ENCODE measurements at places on chromosomes 7 and 10.

GRCh38 chr7:33646891-33647391 lies 258.4 kb upstream of the BMPER start:
- DNase-seq, result no peak

DNA sequence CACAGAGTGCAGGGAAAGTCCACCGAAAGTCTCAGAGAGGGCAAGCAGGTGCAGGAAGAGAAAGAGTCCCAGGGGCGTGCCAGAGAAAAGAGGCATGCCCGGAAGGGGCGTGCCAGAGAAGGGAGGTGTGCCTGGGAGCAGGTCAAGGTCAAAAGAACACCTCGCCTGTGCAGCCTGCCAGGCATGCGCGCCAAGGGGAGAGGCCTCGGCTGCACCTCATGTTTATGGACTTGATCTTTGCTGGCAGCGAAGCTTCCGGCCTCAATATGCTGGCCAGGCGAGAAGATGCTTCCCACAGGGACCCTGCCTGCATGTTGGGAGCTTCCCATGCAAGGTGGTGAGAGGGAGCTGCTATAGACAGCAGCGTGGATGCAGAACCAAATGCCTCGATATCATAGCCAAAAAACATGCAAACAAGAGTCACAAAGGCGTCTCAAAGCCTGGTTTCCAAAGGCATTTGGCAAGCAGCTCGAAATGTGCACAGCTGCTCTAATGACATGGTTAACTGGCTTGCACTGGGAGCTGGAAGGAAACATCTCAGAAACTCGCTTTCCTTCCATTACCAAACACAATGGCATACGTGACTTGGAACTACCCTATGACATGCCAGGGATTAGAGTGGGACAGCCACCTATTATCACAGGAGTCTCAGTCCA lies 192.5 kb upstream of the PPP2R2D start:
- no peak for DNase-seq

- DNase-seq, result no peak
Observed at GRCh38 chr10:77164616-77165311, 472.8 kb downstream of the KCNMA1 start.

- no peak for DNase-seq
Observed at GRCh38 chr10:13590886-13591285, 4.1 kb downstream of the PRPF18 start.

DNA sequence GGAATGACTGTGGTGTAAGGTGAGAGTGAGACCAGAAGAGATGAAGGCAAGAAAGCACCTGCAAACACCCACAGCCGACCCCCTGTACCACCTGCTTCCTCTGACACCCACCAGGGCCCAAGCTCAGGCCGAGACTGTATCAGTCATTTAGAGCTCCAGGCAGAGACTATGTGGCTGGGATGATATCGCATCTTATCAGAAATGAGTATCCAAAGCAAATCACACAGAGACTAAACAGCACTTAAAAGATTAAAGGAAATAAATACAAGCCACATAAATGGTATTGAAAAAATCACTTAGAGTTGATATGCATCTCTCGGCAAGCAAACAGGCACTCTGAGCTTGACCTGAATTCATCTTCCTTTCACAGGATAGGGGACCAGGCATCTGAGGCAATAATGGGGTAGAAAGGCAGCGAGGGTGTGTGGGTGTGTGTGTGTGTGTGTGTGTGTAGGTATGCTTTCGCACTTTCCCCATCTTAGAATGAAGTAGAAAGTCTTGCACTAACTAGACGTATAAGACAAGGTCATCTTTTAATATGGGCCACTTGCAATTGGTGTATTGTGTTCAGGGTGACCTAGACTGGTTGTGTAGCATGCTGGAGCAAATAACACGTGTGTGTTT lies 665.9 kb downstream of the KCNMA1 start:
- no peak for DNase-seq

DNA sequence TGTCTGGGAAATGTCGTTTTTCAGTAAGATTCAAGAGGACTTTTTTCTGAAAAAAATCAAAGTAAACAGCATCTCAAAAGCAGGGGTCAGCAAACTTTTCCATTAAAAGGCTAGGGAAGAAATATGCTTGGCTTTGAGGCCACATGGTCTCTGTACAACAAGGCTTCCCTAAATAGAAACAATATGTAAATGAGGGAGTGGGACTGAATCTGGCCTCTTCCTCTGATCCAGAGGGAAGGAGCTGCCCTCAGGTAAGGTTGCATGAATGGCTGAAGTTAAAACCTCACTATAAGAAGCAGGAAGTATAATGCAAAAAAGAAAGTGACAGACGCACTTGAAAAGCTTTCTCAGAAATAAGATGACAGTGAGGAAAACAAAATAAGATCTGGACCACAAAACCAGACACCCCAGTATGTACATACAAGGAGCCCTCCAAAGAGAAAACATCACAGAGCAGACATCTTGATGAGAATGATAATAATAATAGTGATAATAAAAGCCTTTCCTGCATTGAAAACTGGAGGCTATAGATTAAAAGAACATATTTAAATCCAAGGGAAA lies 115.2 kb downstream of the PLXNA4 start:
- DNase-seq, result no peak

GRCh38 chr10:14618674-14619073 lies 156.0 kb downstream of the FAM107B start:
- DNase-seq, result no peak

- DNase-seq, result no peak
Observed at GRCh38 chr7:138848056-138848980, 50.3 kb upstream of the ATP6V0A4 start.

- no peak for DNase-seq
Observed at GRCh38 chr10:56142092-56142728, 218.8 kb downstream of the ZWINT start.

GRCh38 chr7:129453510-129454248 lies 19.4 kb downstream of the STRIP2 start:
- DNase-seq, result no peak

DNA sequence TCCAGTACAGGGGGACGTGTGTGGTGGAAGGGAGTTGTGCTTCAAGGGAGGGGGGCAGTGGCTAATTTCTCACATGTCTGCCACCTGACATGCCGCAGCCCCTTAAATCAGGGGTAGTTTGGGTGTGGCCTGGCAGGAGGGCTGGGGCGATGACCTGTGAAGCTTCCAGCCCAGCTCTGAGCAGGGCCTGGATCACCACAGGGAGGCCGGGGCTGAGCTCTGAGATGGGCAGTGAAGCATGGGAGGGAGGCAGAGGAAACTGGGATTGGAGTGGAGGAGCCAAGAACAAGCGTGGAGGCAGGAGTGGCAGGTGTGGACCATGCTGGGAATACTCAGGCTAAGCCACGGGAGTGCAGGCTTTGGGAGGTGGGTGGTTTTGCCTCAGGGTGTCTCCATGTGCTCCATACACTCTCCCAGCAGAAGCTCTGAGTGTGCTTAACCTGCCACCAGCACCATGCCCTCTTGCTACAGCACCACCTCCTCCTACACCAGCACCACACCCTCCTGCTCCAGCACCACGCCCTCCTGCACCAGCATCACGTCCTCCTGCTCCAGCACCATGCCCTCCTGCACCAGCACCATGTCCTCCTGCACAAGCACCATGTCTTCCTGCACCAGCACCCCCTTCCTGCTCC lies 99.3 kb upstream of the SHH start:
- no peak for DNase-seq

DNA sequence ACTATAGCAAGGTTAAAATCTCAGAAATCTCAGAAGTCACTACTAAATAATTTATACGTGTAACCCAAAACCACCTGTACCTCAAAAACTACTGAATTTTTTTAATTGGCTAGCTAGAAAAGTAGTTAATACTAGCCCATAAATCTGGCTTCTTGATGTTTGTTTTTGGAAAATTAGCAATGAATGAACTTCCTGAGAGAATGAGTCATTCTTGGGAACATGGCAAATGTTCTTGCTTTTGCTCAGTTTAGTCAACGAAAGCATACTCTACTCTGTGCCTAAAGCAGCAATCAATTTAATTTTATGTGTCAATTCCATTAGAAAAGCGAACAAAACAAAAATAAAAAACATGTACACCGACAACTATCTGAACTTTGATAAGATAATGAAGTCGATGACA lies 69.2 kb downstream of the SEMA3E start:
- DNase-seq, result no peak

DNA sequence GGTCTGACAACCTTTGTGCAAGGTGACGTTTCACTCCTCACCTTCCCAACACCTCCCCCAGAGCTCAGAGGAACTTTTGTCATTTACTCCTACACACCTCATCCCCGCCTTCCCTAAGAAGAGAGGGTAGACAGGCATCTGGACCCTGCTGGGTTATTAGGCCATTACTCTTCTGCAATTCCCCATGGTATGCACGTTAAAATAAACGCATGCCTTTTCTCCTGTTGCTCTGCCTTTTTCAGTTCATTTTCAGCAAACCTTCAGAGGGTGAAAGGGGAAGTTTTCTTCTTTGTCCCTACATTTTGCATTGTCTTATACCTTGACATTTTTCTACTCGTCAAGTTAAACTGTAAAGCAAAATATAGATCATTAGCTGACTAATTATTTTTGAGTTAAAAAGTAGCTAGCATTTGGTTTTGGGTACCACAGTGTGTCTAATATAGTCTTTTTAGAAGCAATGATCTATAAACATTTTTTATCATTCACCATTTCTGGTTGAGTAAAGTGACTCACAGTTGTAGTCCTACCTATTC lies 10.5 kb upstream of the EDRF1 start:
- no peak for DNase-seq

- DNase-seq, result no peak
Observed at GRCh38 chr7:91598791-91599190, 281.7 kb downstream of the MTERF1 start.

GRCh38 chr10:131172433-131172832 lies 139.1 kb downstream of the TCERG1L start:
- DNase-seq, result no peak

GRCh38 chr7:115662676-115663075 lies 367.9 kb downstream of the TFEC start:
- DNase-seq, result no peak

DNA sequence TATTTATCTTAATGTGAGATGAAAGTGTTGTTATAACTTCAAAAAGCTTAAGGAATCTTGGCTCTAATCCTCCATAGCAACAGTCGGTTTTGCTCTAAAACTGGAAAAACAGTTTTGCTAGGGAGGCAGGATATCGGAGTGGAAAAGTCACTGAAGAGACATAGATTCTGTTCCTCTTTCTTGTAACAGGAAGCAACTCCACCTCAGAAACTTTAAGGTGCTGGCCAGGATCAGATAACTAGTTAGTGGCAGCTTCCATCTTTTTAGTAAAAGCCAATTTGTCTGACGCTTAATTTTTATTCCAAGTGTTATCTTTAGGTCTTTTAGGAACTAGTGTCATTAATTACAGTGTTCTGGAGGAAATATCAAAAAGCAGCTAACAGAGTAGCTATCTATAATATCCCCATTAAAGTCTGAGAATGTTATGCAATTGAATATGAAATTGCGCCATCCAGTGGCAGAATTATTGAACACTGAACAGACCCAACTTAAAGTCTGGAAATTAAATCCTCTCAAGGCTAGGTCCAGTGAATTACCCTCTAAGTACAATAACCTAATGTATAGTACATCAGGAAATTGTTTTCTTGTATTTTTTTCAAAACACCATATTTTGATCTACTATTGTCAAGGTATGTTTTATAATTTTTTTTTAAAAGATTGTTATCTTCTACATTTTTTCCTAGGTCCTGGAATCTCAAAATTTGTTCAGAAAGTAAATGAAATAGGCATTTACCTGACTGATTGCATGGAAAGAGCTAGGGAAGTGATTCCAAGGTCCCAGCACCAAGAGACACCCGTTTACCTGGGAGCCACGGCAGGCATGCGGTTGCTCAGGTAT lies 65.9 kb upstream of the CC2D2B start:
- DNase-seq, result no peak

GRCh38 chr7:148356303-148356702 lies 234.3 kb upstream of the C7orf33 start:
- no peak for DNase-seq

DNA sequence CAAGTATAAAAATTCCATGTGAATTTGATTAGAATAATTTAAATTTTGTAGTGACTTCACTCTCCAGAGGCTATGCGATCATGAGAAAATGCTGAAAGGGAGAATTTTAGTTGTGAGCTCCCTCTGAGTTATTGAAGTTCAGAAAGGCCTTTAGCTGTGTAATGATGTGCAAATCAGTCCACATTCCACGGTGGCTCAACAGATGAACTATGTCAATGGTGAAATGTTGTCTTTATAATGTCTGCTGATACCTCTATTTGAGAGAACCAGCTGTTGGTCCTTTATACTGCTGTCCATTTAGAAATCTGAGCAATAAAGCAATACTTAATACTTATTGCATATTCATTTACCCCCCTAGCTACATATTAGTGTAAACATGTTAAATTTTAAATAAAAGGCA lies 7.1 kb upstream of the ITGB8 start:
- DNase-seq, result no peak

GRCh38 chr7:22039670-22040069 lies 94.0 kb upstream of the CDCA7L start:
- DNase-seq, result no peak

DNA sequence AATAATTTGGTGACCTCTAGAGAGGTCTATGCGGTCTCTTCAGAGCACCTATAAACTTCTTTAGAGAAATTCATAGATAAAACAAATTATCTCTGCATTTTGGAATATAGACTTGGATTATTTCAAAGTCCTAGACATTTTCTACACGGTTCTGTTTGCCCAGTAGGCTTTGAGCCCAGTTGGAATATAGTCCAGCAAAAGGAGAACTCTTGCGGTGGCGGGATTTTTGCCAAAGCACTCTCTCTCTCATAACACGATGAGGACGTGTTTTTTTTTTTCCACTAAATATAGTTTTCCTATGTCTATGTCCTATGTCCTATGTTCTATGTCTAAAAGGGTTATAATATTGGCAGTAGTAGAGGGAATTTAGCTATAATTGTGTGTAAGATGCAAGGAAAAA lies 164.9 kb upstream of the AGR3 start:
- DNase-seq, result no peak

- DNase-seq, result no peak
Observed at GRCh38 chr7:30752979-30753378, 1.0 kb downstream of the INMT start.

- DNase-seq, result no peak
Observed at GRCh38 chr10:106705681-106706100, 458.8 kb downstream of the SORCS1 start.

- no peak for DNase-seq
Observed at GRCh38 chr10:3635697-3636096, 149.3 kb downstream of the KLF6 start.

GRCh38 chr7:142131439-142132185 lies 20.1 kb downstream of the MGAM2 start:
- no peak for DNase-seq

GRCh38 chr10:110523736-110524135 lies 26.0 kb downstream of the DUSP5 start:
- no peak for DNase-seq

- DNase-seq, result no peak
Observed at GRCh38 chr10:63262430-63263073, 129.4 kb downstream of the NRBF2 start.
